ENCODE measurements at places on chromosomes 6 and 20. TPM values are rescaled to one million over a fixed set of nuclear protein-coding genes. Genes with fewer than 3 reads are reported as not detected.

GRCh38 chr6:87628881-87629280 is 38.9 kb downstream of the ORC3 start:
- H3K27ac ChIP-seq, result no peak overlapping the region
- no peak for DNase-seq
- peaks cover 5% of the 10 kb centered on the region for H3K36me3 ChIP-seq
- H3K27me3 ChIP-seq, result no peaks in the 10 kb centered on the region
- H3K4me1 ChIP-seq, result no peaks in the 10 kb centered on the region
- H3K4me3 ChIP-seq, result no peak overlapping the region

GRCh38 chr20:36432096-36432495 is 109.2 kb upstream of the MYL9 start:
- DNase-seq, result no peak
- no peak overlapping the region for H3K27ac ChIP-seq
- no peaks in the 10 kb centered on the region for H3K36me3 ChIP-seq
- no peaks in the 10 kb centered on the region for H3K4me1 ChIP-seq
- H3K4me3 ChIP-seq, result no peak overlapping the region
- peaks cover 23% of the 10 kb centered on the region for H3K27me3 ChIP-seq

The HLA-DQA2 gene
- total RNA-seq, result 45.0 TPM

GRCh38 chr6:105882828-105883227 is 203.3 kb upstream of the PRDM1 start:
- no peaks in the 10 kb centered on the region for H3K27me3 ChIP-seq
- H3K27ac ChIP-seq, result no peak overlapping the region
- no peaks in the 10 kb centered on the region for H3K4me1 ChIP-seq
- H3K36me3 ChIP-seq, result no peaks in the 10 kb centered on the region
- DNase-seq, result no peak

DNA sequence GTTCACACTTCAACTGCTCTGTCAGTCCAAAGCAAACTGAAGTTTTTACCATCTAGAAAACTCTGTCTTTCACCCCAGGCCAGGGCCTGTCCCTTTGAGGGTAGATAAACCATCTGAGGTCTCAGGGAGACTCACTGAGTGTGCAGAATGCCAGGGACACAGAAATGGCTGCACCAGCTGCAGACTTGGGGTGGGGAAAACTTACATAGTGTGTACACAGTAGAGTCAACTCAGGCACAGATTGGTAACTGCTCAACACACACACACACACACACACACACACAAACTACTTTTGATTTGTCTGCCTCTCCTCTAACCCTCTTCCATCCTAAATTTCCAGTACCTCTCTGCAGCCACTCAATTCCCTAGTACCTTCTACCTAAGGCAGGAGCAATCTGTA is 374.9 kb upstream of the JAG1 start:
- no peak overlapping the region for H3K27ac ChIP-seq
- H3K27me3 ChIP-seq, result no peaks in the 10 kb centered on the region
- H3K4me1 ChIP-seq, result no peaks in the 10 kb centered on the region

The CLVS2 gene
- 0.05 TPM for total RNA-seq

The NKX2-4 gene
- total RNA-seq, result not detected

GRCh38 chr6:44264154-44265006 is 971 bp downstream of the NFKBIE start:
- peak; percentile 43 for DNase-seq
- H3K27ac ChIP-seq, result peak overlapping the region; percentile 78
- peaks cover 41% of the 10 kb centered on the region for H3K4me1 ChIP-seq
- H3K4me3 ChIP-seq, result peak overlapping the region; percentile 94
- H3K27me3 ChIP-seq, result peaks cover 19% of the 10 kb centered on the region
- H3K36me3 ChIP-seq, result peaks cover 22% of the 10 kb centered on the region

The OR2H1 gene
- not detected for total RNA-seq

- no peak for DNase-seq
- H3K4me1 ChIP-seq, result peaks cover 7% of the 10 kb centered on the region
- H3K27me3 ChIP-seq, result peaks cover 96% of the 10 kb centered on the region
- H3K36me3 ChIP-seq, result no peaks in the 10 kb centered on the region
- no peak overlapping the region for H3K4me3 ChIP-seq
- no peak overlapping the region for H3K27ac ChIP-seq
Observed at GRCh38 chr20:2804041-2804828, 3.8 kb upstream of the CPXM1 start.

The FOXF2 gene
- not detected for total RNA-seq

- H3K27ac ChIP-seq, result no peak overlapping the region
- no peaks in the 10 kb centered on the region for H3K36me3 ChIP-seq
- H3K27me3 ChIP-seq, result no peaks in the 10 kb centered on the region
- H3K4me1 ChIP-seq, result no peaks in the 10 kb centered on the region
- no peak for DNase-seq
Observed at GRCh38 chr6:73879501-73880293, 183.7 kb downstream of the CD109 start.

DNA sequence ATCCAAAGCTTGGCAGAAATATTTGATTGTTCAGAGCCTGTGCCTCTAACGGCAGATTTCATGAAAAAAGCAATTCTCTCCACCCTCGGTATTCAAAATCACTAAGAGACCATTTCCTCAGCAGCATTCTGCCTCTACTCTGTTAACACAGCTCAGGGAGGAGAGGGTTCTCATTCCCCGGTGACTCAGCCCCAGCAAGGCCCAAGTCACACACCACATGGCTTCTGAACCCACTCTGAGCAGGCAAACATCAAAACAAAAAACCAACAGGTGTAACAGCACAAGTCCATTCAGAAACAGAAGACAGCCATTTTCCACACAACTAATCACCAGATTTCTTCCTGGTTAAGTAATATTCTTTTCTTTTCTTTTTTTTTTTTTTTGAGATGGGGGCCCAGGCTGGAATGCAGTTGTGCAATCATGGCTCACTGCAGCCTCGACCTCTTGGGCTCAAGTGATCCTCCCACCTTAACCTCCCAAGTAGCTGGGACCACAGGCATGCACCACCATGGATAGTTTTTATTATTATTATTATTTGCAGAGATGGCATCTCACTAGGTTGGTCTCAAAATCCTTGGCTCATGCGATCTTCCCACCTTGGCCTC is 55.4 kb downstream of the GFOD1 start:
- H3K27me3 ChIP-seq, result no peaks in the 10 kb centered on the region
- no peaks in the 10 kb centered on the region for H3K36me3 ChIP-seq
- peaks cover 27% of the 10 kb centered on the region for H3K4me1 ChIP-seq
- DNase-seq, result peak; percentile 38
- H3K27ac ChIP-seq, result no peak overlapping the region

The IL20RA gene
- total RNA-seq, result 2.6 TPM

- DNase-seq, result no peak
- H3K36me3 ChIP-seq, result no peaks in the 10 kb centered on the region
- H3K4me3 ChIP-seq, result no peak overlapping the region
- H3K27ac ChIP-seq, result no peak overlapping the region
- H3K27me3 ChIP-seq, result no peaks in the 10 kb centered on the region
Observed at GRCh38 chr20:40339661-40340449, 349.2 kb downstream of the MAFB start.

DNA sequence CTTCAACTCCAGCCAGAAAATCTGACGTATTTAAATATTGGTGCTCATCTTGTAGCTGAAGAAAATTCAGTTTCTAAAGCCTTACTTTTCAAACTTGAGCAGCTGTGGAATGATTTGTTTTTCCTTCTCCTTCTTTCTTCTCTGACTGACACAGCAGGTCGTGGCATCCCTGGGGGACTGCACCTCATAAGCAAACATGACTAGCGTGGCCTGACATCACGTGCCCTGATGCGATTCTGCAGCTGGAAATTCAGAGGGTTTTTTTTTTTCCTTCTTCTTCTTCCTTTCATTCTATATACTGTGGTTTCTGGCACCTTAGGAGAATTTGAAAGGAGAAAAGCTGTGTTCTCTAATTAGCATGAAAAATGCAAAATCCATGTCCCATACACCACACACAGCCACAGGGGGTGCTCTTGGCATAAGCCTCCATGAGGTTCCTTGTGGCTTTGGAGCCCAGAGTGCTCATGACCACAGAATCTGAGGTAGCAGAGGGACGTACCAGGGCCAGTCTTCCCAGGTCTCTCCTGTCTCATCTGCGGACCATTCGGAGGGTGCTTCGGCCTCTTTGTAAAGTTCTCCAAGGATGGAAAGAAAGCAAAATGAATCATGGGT is 258.5 kb upstream of the CDH4 start:
- H3K36me3 ChIP-seq, result no peaks in the 10 kb centered on the region
- no peak overlapping the region for H3K4me3 ChIP-seq
- no peak overlapping the region for H3K27ac ChIP-seq
- DNase-seq, result no peak
- no peaks in the 10 kb centered on the region for H3K27me3 ChIP-seq

- H3K27ac ChIP-seq, result no peak overlapping the region
- no peak for DNase-seq
- no peaks in the 10 kb centered on the region for H3K36me3 ChIP-seq
Observed at GRCh38 chr20:57261457-57262251, 4.8 kb downstream of the BMP7 start.

DNA sequence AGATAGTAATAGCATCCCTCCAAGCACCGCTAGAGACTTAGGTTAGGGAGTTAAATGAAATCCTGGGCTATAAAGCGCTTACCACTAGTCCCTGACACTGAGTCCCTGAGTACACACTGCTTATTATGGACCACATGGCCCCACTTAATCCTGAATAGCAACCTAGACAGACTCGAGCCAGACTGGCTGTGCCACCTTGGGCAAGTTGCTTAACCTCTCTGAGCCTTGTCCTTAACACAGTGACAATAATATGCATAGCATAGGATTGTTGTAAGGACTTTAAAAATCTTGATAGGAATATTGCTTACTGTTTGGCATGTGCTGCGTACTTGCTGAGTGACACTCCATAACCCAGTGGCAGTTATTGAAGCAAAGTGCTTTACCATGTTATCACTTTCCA is 125.6 kb upstream of the SASH1 start:
- no peaks in the 10 kb centered on the region for H3K36me3 ChIP-seq
- no peak for DNase-seq
- H3K27ac ChIP-seq, result no peak overlapping the region
- no peak overlapping the region for H3K4me3 ChIP-seq

The SPATS1 gene
- total RNA-seq, result 0.33 TPM

DNA sequence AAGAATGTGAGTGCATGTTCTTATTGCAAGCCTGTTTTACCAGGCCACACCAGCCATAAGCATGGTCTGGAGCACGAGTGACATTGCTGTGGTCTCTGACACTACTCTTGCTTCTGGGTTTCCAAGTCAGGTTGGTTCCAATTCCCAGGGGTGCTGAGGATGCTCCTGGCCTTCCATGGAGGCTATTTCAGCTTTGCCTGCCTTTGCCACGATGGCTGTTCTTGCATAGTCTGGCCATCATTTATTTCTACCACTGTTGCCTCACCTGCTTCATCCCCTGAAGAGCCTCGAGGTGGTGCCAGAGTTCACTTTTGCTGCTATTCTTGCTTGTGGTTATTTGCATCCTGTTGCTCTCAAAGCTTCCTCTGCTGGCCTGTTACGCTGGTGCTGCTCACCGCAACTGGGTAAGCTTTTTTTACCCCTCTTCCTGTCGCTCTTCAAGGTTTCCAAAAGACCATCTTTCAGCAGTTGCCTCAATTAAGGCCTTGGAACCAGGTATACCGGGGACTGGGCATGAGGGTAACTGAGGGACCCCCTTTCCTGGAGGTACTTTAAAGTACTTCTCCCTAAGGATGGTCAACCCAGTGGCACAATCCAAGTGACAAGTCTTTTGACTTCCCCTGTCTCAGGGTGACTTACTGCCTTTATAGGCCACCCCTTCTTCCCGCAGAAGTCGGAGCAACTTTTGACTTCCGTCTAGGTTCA is 64.5 kb downstream of the AKAP7 start:
- DNase-seq, result peak; percentile 77
- H3K4me1 ChIP-seq, result peaks cover 28% of the 10 kb centered on the region
- no peaks in the 10 kb centered on the region for H3K36me3 ChIP-seq
- peak overlapping the region; percentile 96 for H3K27ac ChIP-seq
- no peaks in the 10 kb centered on the region for H3K27me3 ChIP-seq

GRCh38 chr6:15585760-15586214 is 77.0 kb downstream of the DTNBP1 start:
- H3K27ac ChIP-seq, result no peak overlapping the region
- no peaks in the 10 kb centered on the region for H3K27me3 ChIP-seq
- no peak for DNase-seq
- no peaks in the 10 kb centered on the region for H3K4me1 ChIP-seq

- peaks cover 45% of the 10 kb centered on the region for H3K36me3 ChIP-seq
- H3K27ac ChIP-seq, result no peak overlapping the region
- no peak for DNase-seq
- H3K27me3 ChIP-seq, result peaks cover 10% of the 10 kb centered on the region
Observed at GRCh38 chr6:41790045-41790444, 2.6 kb downstream of the TOMM6 start.

The NDRG3 gene
- total RNA-seq, result 15.3 TPM

GRCh38 chr6:105733556-105734162 is 330.8 kb upstream of the PREP start:
- no peaks in the 10 kb centered on the region for H3K36me3 ChIP-seq
- no peak overlapping the region for H3K27ac ChIP-seq
- no peaks in the 10 kb centered on the region for H3K4me1 ChIP-seq
- H3K27me3 ChIP-seq, result no peaks in the 10 kb centered on the region

DNA sequence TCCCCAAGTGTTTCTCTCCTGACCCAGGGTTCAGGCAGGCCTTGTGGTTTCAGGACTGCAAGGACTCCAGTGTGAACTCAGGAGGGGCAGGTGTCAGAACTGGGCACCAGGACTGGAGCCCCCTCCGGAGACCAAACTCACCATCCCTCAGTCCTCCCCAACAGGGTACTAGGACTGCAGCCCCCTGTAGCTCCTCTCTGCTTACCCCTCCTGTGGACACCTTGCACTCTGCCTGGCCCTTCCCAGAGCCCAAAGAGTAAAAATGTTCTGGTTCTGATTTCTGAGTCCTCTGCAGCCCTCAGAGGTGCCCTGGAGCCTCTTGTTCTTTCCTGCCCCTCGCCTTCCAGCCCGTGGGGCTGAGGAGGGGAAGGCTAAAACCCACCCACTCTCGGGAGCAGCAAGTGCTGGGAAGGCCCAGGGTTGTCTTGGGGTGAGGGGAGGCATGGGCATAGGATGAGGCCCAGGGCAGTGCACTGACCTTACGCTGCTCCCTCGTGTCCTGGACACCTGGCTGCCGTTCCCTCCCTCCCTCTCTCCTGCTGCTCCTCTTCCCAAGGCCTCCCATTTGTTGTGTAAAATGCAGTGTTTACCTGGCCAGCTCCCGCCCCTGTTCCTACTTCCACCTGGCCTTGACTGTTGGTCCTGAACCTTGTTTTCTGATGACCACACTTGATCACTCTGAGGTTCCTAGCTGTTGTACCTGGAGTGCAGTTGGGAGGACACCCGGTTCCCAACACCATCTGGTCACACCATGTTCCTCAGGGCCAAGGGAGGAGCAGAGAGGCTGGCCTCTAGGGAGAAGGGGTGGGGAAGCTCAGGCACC is 9.9 kb downstream of the CNPY3 start:
- H3K27ac ChIP-seq, result no peak overlapping the region
- no peaks in the 10 kb centered on the region for H3K27me3 ChIP-seq
- DNase-seq, result no peak

- no peak overlapping the region for H3K27ac ChIP-seq
- H3K36me3 ChIP-seq, result no peaks in the 10 kb centered on the region
- H3K4me1 ChIP-seq, result no peaks in the 10 kb centered on the region
- no peak overlapping the region for H3K4me3 ChIP-seq
- no peaks in the 10 kb centered on the region for H3K27me3 ChIP-seq
- no peak for DNase-seq
Observed at GRCh38 chr6:74408844-74409243, 712.8 kb downstream of the CD109 start.

- no peaks in the 10 kb centered on the region for H3K36me3 ChIP-seq
- H3K27me3 ChIP-seq, result no peaks in the 10 kb centered on the region
- no peak overlapping the region for H3K27ac ChIP-seq
- no peak for DNase-seq
Observed at GRCh38 chr6:135922174-135922573, 70.7 kb downstream of the PDE7B start.

- no peaks in the 10 kb centered on the region for H3K4me1 ChIP-seq
- no peaks in the 10 kb centered on the region for H3K27me3 ChIP-seq
- no peak overlapping the region for H3K4me3 ChIP-seq
- H3K36me3 ChIP-seq, result peaks cover 4% of the 10 kb centered on the region
- no peak for DNase-seq
- H3K27ac ChIP-seq, result no peak overlapping the region
Observed at GRCh38 chr6:125818225-125818657, 27.5 kb downstream of the NCOA7 start.

The AKAP12 gene
- total RNA-seq, result 14.4 TPM

Measured in thymus (tissue), 14 donors.